Sciatic nerve (tissue), 2 donors: ENCODE measurements at places on chromosomes 2 and 18. TPM values are rescaled to one million over a fixed set of nuclear protein-coding genes. Genes with fewer than 3 reads are reported as not detected.

TFCP2L1 gene
- total RNA-seq: 0.27 TPM

GRCh38 chr2:234496055-234496834 lies 636 bp downstream of the ARL4C start:
- no peak for DNase-seq

- no peak for DNase-seq
Observed at GRCh38 chr18:44149706-44150105, 531.0 kb upstream of the SETBP1 start.

C2orf42 gene
- total RNA-seq: 24.4 TPM

- DNase-seq: no peak
Observed at GRCh38 chr2:100151310-100151709, 8.9 kb upstream of the AFF3 start.

GRCh38 chr2:66885775-66886383 lies 451.0 kb downstream of the MEIS1 start:
- no peak for DNase-seq

ADAM23 gene
- 9.4 TPM for total RNA-seq

- DNase-seq: no peak
Observed at GRCh38 chr2:142688856-142689605, 188.4 kb upstream of the KYNU start.

HOXD1 gene
- 1.9 TPM for total RNA-seq
